Skin of body (tissue), 3 donors: ENCODE measurements at places on chromosomes 5 and 9.

- DNase-seq = no peak
Measured at GRCh38 chr9:18343784-18344183, 130.2 kb upstream of the ADAMTSL1 start.

DNA sequence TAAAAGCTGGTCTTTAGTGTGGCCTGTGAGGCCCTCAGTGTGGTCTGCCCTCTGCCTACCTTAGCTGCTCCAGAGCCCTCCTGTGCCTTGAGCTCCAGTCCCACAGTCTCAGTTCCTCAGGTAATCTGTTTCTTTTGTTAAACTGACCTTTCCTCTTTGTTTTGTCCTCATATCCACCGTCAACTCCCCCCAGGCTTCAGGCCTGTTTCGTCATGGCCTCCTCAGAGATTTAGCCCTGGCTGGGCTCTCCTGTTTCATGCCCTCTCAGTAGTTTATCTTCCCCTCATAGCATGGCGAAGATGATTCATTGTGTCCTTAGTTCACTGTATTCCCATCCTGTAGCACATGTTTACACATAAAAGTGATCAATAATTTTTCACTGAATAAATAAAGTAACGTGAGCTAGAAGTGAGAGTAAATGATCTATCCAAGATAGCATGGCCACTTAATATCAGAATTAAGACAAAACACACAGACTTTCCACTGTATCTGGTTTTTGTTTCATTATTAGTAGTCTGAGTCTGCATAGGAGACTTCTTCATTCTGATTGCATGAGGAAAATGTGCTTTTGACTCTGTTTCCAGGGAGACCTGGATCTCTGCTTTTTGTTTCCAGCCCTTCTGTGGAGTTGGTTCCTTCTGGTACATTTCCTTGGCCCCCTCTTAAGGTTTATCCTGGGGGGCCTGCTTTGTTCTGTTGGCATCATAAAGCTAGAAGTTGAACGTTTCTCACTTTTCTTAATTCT, 70.5 kb downstream of the SNX24 start:
- no peak for DNase-seq

DNA sequence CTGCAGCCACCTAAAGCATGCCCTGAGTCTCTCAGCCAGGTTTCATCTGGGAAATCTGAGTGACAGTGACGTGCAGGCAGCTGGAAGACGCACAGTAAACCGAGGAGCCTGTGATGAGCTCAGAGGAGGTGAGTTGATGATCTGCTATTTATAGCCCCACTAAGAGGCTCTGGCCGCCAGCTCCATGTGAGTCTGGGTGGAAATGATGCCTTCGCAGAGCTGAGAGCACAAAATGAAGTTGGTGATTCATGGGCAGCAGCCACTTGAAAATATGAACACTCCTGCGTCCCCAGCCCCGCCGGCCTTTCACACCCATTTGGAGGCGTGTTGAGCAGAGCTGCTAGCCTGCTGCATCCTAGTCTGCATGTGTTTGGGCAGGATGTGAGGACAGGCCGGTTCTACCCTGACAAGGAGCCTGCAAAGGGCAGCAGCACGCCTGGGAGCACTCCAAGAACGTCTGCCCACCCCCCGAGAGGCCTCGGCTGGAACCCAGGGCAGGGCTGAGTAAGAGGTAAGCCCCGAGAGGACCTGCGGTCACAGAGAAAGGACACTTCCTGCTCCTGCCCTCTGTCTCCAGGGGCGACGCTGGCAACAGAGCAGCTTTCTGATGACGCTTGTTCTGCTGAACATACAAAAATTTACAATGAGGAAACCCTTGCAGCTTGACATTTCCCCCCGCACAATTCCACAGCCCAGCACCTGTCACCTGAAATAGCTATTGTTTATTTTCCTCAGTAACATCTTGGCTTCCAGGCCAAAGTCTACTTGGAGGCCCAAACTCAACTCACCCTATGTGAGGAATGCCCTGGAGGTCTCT, 25.1 kb upstream of the CDKN2AIPNL start:
- peak; percentile 7 for DNase-seq

DNA sequence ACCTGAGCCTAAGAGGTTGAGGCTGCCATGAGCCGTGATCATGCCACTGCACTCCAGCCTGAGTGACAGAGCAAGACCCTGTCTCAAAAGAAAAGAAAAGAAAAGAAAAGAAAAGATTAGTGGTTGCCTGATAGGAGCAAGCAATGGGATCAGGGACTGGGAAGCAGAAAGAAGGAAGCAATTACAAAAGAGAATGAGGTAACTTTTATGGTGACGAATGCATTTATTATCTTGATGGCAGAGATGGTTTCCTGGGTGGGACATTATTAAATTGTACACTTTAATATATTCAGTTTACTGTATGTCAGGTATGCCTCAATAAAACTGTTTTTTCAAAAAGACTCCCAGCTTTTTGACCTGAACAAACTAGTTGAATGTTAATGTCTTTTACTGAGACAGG, 7.5 kb upstream of the PFDN1 start:
- no peak for DNase-seq

DNA sequence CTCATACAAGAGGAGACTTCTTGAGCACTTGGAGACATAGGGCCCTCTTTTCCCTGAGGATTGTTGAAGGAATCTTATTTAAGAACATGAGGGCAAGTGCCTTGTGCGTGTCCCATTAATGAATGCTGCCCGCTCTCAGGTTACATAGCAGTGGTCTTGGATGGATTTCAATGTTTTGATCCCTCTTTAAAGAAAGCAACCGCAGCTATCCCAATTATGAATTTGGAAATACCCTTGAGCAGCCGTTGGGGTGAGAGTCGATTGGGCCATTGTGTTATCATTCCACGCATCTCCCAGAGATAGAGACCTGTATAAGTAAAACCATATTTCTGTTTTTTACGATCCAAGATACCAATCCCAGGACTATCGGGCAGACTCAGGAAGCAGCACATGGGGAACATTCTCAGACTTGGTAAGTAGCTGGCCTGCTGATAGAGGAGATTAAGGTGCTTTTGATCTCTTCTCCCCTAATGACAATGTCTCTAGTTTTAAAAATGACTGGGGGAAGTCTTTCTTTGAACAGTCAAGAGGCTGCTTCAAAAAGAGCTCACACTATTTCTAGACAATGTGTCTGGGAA, 145.3 kb downstream of the MACROH2A1 start:
- DNase-seq = no peak

GRCh38 chr5:138457531-138458275, 7.6 kb upstream of the EGR1 start:
- no peak for DNase-seq

- DNase-seq = no peak
Measured at GRCh38 chr9:27383524-27383923, 86.6 kb upstream of the EQTN start.

DNA sequence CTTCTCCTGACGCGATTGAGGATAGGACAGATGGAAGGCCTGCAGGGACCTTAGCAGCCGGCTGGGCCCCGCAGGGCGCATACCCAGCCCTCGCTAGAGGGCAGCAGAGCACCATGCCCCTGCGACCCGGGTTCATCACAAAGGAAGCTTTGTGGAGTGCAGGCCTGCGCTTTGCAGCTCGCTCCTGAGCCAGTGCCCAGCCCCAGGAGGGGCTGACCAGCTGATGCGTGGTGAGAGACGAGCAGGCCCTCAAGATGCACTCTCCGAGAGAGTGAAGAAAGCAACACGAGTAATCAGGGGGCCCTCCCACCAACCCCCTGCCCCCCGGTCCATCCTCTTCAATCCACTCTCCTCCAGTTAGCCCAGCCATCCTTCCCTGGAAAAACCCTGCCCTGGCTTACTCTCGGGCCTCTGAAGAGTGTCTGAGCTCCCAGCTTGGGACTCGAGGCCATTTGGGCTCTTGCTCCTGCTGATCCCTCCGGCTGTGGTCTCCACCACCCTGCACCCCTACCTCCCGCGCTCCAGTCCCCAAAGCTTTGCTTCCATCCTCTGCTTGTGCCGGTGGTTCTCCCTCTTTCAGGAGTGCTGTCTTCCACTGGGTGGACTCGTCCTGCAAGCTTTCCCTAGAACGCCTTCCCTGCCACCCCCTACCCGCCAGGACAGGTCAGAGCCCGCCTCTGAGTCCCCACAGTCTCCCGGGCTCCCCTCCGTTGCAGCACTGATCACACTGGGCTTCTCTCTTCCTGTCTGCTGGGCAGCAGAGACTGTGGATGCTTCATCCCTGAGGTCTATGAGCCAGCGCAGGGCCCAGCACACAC, 9.1 kb upstream of the KIF12 start:
- DNase-seq = peak; percentile 36

- no peak for DNase-seq
Measured at GRCh38 chr5:95172659-95173058, 112.2 kb downstream of the MCTP1 start.

DNA sequence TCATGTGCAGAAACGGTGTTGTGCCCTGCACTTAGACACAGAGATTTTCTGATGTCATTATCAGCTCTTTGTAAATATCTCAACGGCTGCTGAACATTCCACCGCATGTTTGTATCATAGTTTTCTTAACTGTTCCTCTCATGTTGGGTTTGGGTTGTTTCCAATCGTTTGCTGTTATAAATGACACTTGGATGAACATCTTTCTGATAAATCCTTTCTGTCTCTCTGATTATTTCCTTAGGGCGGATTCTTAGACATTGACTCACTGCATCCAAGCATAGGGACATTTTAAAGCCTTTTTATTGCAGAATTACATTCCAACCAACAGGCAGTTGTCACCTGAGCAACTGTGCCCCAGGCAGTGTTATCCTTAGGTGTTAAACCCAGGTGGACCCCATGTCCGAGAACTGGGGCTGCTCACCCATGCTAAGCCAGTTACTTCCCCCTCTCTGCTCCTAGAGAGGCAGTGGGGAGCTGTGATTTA, 28.5 kb downstream of the COL5A1 start:
- DNase-seq = peak; percentile 61

GRCh38 chr9:88828492-88828974, 162.7 kb upstream of the S1PR3 start:
- DNase-seq = no peak

DNA sequence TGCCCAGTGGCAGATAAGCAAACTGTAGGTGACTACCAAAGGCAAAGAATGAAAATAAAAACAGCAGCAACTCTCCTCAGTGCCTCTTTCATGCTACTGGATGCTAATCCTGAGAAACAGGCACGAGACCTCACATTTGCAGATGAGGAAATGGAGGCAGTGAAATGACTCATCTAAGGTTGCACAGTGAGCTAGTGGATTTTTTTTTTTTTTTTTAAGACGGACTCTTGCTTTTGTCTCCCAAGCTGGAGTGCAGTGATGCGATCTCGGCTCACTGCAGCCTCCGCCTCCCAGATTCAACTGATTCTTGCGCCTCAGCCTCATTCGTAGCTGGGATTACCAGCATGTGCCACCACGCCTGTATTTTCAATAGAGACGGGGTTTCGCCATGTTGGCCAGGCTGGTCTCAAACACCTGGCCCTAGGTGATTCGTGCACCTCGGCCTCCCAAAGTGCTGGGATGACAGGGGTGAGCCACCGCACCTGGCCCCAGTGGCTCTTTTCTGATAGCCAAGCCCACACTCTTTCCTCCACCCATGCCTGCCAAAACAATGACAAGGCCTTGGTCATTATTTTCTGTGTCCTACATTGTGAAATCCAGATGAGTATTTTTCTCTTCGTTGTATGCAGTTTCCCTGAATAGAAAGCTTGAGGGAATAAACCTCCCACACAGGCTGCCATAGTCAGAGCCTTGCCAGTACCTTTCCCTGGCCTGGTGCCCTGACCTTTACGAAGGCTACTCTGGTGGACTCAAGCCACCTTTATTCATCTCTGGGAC, 19.2 kb downstream of the DOCK2 start:
- no peak for DNase-seq

DNA sequence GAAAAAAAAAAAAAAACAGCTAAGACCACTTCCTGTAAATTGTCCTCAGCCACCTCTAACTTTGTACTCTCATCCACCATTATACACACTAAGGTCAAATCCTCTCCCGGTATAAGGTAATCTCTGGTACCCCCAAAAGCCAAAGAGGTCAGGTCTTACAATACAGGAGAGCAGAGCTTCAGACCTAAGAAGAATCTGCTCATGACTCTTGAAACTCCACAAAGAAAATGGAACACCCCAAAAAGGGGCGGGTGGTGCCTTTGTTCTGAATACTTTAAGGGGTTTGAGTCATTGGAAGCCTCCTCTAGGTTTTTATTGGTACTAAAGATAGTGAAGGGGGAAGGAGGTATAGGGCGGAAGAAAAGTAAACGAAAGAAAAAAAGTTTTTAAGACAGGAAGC, 69.8 kb downstream of the COL15A1 start:
- DNase-seq = no peak

DNA sequence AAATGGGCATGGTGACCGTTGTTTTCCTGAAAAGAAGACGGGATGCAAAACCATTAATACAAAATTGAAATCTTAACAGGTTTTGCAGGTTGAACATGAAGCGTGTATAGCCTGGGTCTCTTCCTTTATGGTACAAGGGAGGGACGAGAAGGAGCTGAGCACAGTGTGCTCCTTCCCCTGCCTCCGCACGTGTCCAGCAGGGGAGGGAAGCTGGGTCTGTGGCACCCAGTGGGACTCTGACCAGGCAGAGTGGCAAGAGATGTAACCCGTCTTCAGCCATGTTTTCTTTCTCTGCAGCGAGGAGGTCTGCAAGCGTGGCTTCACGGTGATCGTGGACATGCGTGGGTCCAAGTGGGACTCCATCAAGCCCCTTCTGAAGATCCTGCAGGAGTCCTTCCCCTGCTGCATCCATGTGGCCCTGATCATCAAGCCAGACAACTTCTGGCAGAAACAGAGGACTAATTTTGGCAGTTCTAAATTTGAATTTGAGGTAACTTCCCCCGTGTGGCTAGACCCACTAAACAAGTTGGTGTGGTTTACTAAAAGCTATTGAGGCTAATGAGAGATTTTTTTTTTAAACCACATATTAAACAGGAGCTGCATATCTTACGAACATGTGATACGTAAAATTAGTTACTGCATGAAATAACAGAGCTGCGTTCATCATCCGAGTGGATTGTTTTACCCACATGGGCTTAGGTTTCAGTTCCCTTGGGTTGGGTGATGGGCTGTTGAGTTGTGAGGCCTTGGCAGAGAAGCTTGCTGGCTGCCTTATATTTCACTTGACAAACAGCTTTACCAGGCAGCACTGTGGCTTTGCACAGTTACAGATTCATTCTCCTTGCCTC, 143.7 kb downstream of the TRIO start:
- no peak for DNase-seq

- DNase-seq = no peak
Measured at GRCh38 chr9:29422438-29422837, 1849.2 kb upstream of the C9orf72 start.

DNA sequence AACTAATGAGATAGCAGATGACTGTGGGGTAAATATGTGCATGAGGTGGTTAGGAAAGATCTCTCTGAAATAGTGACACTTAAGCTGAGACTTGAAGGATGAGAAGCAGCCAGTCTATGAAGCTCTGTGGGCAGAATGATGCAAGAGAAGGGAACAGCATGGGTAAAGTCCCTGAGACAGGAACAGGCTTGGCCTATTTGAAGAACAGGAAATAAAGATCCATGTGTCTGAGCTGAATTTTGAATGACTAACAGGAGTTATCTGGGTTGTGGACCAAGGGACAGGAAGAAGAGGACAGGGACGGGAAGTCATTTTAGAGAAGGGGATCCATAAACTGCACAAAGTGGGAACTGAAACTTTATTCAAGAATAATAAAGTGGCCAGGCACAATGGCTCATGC, 25.6 kb upstream of the HMGCS1 start:
- DNase-seq = no peak

GRCh38 chr9:70007831-70008230, 35.8 kb upstream of the MAMDC2 start:
- DNase-seq = no peak

- no peak for DNase-seq
Measured at GRCh38 chr9:18190671-18191374, 283.1 kb upstream of the ADAMTSL1 start.

- DNase-seq = no peak
Measured at GRCh38 chr5:42854795-42855194, 43.1 kb upstream of the SELENOP start.
